ENCODE measurements at places on chromosomes 3 and 15.

- no peak for DNase-seq
Observed at GRCh38 chr3:35639254-35640186, at the start of gene ARPP21. Gene ARPP21, plus strand, starts transcription at chr3:35639525. Its CDS starts 42,227 bp downstream, at chr3:35681752.

- DNase-seq, result no peak
Observed at GRCh38 chr3:113038328-113038727, 47.5 kb downstream of the GTPBP8 start.

- no peak for DNase-seq
Observed at GRCh38 chr3:52436500-52437149, 8.3 kb downstream of the SEMA3G start.

GRCh38 chr15:69035205-69035917 lies 20.9 kb downstream of the NOX5 start:
- DNase-seq, result no peak

DNA sequence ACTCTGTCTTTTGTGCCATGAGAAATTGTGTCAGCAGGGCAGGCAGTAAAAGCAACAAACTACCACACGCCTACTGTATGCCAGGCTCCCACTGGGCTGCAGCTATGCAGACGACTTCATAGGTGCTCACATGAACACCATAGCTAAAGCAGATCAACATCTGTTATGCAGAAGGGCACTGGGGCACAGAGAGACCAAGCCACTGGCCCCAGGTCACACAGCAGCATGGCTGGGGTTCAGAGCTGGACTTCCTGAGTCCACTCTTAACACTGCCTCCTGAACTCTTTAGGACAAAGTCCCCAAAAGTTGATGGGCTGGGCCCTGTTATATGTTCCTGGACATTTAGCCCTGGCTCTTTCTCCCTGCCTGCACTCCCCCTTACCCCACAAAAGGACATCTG lies 12.4 kb downstream of the TPRA1 start:
- DNase-seq, result no peak

DNA sequence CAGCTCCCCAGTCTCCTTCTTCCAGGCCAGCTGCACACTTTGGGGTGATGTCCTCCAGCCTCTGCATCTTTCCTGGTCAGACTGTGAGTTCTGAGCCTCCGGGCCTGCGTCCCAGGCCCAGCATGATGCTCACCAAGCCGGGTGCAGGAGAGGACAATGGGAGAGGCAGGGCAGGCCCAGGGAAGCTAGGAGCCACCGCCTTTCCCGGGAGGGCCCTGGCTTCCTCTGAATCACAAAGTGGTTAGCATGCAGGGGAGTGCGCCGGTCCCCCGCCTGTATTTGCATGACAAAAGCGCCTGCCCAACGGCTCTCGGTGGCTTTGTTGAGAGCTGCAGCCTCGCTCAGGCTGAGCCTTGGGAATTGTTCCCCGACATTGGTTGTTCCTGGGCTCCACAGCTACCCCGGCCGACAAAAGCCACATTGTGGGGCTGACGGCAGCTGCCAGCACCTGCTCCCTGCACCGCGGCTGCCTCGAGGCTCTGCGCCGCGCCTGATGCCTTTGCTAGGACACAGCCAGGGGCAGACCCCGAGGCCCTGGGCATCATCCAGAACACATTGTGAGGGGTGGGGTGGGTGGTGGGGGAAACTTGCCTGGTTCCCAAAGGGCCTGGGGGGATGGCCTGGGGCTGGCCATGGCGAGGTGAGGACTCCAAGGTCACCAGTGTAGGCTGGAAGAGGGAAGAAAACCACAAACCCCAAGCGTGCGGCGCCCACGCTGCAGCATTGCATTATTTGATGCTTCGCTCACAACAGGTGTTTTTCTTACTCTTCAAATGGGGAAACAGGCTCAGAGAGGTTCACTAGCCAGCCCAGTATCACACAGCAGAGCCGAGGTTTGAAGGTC lies 20.0 kb upstream of the KLF13 start:
- DNase-seq, result no peak

GRCh38 chr3:149650828-149651227 lies 7.0 kb downstream of the WWTR1 start:
- no peak for DNase-seq

DNA sequence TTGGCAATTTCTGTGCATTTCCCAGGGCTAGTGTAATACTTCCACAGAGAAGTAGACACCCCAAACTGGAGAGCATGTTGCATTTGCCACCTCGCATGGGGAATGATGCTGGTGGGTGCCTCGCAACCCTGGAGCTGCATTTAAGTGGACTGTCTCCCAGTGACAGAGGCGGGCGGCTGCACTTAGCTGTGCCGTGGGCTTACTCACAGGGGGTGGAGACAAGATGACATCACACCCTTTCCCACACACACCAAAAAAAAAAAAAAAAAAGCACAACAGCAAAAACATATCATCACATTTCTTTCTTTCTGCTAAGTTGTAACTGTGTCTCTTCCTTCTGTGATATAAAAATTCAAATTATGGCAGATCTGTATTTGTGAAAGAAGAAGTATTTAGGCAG lies at the start of gene ABI3BP:
TSS of gene ABI3BP (minus strand) at position 113 of the 400 bp plus-strand sequence. CDS start at position 76, 37 bp downstream.
- DNase-seq, result no peak

- DNase-seq, result no peak
Observed at GRCh38 chr15:32774022-32774421, 56.2 kb downstream of the GREM1 start.

DNA sequence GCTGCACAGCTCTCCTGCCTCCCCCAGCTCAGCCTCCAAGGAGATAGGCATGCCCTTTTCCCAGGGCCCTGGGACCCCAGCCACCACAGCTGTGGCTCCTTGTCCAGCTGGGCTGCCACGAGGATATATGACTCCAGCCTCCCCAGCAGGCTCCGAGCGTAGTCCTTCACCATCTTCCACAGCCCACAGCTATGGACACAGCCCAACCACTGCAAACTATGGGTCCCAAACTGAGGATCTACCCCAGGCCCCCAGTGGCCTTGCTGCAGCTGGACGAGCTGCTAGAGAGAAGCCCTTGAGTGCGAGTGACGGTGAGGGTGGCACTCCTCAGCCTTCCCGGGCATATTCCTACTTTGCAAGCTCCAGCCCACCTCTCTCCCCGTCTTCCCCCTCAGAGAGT lies 20.5 kb upstream of the APEH start:
- no peak for DNase-seq

DNA sequence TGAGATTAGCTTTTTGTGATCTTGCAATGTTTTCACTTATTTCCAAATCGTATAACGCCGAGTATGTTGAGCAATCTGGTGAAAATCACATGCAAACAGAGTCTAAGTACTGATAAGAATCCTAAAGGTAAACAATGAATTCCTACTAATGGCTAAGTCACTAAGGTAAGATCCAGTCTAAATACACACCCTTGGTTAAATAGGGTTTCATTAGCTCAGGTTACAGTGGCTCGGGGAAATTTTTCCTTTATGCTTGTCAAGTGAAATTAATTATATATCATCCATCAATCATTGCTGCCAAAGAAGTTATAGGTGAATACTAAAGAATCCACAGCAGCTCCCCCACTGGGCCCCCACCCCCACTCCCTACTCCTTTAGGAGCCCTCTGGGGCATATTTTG lies 139.3 kb downstream of the SOX2 start:
- DNase-seq, result no peak

GRCh38 chr15:65377976-65378366 lies at the start of gene IGDCC3:
Gene IGDCC3, minus strand, starts transcription at chr15:65378002. Its CDS starts 214 bp downstream, at chr15:65377788.
- DNase-seq, result no peak

GRCh38 chr3:120471643-120472042 lies 20.9 kb upstream of the FSTL1 start:
- no peak for DNase-seq

GRCh38 chr3:143309705-143310104 lies 190.1 kb downstream of the CHST2 start:
- no peak for DNase-seq

- no peak for DNase-seq
Observed at GRCh38 chr3:193593668-193594030, 641 bp downstream of the OPA1 start.

DNA sequence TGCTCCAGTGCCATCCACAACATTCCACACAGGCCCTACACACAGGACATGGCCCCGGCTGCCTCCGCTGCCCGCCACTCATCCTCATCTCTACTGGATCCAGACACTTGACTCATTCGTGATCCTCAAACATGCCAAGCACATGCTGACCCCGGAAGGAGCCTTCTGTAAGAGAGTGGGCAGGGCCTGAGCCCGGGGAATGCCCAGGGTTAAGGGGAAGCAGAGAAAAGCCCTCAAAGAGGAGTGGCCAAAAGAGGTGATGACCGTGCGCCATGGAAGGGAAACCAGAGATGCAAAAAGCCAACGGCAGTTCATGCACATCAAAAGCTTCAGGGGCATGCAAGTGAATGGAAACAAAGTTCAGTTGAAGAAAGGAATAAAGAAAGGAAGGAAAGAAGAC lies 46.1 kb downstream of the RFTN1 start:
- no peak for DNase-seq

DNA sequence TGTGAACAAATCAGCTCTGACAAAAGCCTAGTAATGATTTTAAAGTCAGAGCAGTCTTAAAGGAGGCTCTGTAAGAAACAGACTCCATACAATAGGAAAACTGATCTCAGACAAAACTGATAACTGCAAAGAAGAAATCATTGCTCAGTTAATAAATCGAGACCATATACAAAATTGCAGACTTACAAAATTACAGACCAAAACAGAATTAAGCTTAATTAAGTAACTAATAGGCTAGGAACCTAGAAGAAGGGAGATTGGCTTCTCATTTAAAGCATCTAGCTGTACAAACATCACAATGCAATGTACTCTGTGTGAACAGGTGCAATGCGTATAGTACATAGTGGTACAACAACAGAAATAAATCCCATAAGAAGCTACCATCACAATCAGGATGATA lies 46.3 kb downstream of the ZBTB20 start:
- DNase-seq, result no peak

GRCh38 chr15:44490622-44491021 lies 46.3 kb upstream of the EIF3J start:
- DNase-seq, result no peak
